Left renal cortex interstitium (tissue), 4 donors: ENCODE measurements at places on chromosomes 7 and 10. TPM values are rescaled to one million over a fixed set of nuclear protein-coding genes. Genes with fewer than 3 reads are reported as not detected.

GRCh38 chr7:80279760-80280159 is 145.1 kb downstream of the GNAI1 start:
- DNase-seq, result no peak

- DNase-seq, result no peak
These were observed 4.1 kb upstream of the SFR1 start for GRCh38 chr10:104117839-104118323.

- no peak for DNase-seq
These were observed 27.2 kb upstream of the UNC5B start for GRCh38 chr10:71185209-71185608.

DNA sequence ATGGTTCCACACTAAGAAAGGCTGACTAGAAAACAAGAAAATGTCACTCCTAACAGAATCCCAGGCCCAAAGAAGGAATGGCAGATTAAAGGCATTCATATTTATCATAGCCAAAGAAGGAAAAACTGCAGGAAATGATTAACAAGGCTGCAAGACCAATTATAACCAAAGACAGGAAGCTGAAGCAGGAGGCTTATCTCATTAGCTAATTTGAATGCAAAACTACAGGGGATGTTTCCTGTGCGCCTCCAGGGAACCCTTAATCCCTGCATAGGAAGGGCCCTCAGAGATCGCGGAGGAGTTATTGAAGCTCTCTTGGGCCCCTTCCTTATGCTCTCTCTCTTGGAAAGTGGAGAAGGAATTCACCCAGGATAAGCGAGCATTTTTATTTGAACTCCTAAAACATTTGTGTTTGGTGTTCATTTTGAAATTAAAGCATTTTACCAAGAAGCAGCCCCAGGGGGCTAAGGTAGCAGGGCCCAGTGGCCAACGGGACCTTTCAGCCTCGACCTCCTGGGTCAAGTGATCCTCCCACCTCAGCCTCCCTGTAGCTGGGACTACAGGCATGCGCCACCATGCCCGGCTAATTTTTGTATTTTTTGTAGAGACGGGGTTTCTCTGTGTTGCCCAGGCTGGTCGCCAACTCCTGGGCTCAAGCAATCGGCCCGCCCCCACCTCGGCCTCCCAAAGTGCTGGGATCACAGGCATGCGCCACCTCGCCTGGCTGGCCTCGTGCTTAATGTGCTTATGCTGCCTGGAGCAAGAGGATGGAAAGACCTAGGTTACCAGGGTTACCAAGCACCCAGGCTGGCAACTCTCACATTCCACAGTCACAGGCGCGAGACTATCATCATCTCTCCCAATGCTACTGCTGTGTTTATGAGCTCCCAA is 24.1 kb upstream of the PROSER2 start:
- DNase-seq, result no peak

DNA sequence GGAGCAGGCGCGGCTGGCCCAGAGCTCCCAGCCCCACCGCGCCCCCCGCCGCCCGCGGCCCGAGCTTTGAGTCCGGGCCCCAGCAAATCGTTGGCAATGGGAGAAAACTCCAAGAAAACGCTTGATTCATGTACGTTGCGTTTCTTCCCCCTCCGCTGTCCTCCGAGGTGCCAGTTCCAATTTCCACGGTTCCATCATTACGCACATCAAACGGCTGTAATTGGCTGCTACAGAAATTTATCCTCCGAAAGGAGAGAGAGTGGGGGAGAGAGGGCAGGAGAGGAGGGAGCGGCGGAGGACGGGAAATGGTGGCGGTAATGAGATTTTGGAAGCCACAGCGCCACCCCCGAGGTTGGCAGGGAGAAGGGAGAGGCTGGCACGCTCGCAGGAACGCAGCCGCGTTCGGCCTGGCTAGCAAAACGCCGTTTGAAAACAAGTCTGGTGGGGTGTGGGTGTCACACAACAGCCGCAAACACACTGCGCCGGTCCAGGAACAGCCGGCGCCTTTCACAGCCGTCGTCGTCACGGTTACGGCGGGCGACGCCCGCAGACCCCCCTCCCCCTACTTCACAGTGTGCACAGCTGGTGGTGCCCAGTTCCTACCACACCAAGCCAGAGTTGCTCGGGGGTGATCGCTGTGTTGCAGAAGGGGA is 57.5 kb downstream of the UNCX start:
- DNase-seq, result no peak

- DNase-seq, result no peak
These were observed 75.8 kb downstream of the OR13A1 start for GRCh38 chr10:45239642-45240041.

GRCh38 chr10:119306514-119306951 is 99.2 kb downstream of the GRK5 start:
- no peak for DNase-seq

GRCh38 chr7:129827467-129827990 is 125.2 kb downstream of the UBE2H start:
- no peak for DNase-seq

- no peak for DNase-seq
These were observed 20.2 kb downstream of the RTKN2 start for GRCh38 chr10:62248465-62248864.

DNA sequence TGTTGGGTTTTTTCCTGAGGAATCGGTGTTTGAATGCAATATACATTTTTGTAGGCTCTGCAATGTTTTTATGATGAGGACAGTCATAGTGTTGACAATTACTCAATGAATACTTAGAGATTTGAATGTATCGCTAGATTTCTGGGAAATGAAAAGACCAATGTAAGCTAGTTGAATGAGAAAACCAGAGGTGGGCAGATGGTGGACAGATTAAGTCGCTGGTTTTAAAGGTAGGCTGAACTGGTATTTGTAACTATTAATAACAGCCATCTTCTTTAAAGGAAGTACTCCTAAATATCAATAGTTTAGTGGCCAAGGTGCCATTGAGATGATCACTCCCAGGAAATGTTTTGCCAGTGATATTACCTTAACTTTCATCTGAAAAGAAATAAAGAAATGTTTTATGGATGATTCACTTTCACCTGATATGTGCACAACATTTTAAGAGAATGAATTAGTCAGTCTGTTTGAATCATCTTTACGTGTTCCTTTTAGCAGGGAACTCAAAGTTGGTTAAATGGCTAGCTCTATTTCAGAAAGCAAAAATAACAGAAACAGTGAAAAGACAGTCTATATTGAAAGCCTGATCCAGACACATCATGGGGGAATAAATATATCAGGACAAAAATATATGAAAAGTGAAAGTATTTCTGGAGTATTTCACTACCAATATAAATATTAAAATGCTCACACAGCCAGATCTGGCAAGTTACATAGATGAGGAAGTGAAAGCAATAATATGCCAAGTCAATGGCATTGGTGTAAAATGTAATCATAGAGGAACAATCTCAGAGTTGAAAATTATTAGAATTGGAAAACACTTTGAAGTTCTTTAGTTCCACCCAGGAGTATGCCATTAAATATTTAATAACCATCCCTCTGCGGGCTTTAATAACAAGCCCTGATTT is 20.7 kb downstream of the MET start:
- DNase-seq, result no peak

- DNase-seq, result no peak
These were observed 13.9 kb downstream of the FKBP6 start for GRCh38 chr7:73341877-73342276.

DNA sequence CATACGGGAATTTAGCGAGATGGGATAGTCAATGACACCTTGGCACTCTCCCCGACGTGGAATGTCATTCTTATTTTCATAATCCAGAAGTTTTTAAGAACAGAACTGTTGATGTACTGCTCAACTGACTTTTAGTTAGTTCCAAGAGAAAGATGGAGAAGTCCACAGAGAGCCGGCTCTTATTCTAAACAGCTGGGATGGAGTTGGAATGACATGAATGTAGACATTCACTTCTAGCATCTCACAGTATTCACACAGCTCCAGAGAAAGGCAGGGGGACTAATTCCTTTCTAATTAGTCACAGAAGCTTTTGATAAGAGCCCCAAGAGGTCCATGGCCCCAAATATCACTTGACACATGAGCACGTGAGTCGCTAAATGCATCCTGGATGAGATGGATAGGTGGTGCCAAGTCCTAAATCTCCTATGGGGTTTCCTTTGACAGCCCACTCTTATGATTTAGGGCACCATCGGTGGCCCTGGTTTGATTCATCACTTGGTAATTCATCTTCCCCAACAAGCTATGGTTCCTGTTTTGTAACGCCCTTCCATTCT is 420.3 kb upstream of the AUTS2 start:
- no peak for DNase-seq

- DNase-seq, result no peak
These were observed 409.0 kb downstream of the KCNMA1 start for GRCh38 chr10:77228559-77228958.

GRCh38 chr10:118775478-118775877 is 20.7 kb upstream of the CACUL1 start:
- no peak for DNase-seq

GRCh38 chr7:83060218-83060617 is 102.5 kb downstream of the PCLO start:
- no peak for DNase-seq

DNA sequence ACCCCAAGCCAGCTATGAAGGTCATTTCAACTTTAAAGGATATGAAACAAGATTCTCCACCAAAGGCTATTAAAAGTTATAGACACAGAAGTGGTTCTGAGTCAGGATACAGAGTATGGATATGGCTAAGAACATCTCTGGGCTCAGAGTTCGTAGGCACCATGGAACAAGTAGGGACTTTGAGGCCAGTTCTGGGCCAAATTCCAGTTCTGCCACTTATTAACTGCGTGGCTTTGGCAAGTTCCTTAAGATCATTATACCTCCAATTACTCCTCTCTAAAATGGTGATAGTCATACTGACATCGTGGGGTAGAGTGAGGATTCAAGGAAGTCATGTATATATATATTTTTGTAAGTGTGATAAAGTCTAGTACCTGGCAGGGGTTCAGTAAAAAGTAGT is 105.8 kb upstream of the NFE2L3 start:
- DNase-seq, result no peak

Gene C10orf95
- polyA plus RNA-seq, result 0.75 TPM

Gene AKR1C8
- 0.20 TPM for polyA plus RNA-seq

Gene NDUFB8
- 216 TPM for polyA plus RNA-seq

Gene AASS
- polyA plus RNA-seq, result 58.7 TPM
